Breast epithelium (tissue), 4 donors: ENCODE measurements at places on chromosomes 5 and 9.

DNA sequence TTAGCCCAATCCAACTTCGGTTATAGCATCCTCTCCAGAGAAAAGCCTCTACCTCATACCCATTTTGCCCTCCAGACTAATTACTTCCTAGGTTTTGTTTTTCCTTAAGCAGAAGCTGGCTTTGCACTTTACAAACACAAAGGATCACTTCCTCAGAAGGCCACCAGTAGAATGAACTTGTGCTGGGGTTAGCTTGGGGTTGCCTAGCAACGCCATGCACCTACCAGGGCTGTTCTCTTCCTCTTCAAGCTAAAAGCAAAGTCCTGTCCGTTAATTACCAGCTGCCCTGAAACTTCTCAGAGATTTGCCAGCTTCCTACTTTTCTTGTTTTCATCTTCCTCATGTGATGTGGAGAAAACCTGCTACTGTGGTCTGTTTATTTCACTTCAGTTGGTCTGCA is 132.0 kb upstream of the WWC1 start:
- H3K4me3 ChIP-seq: no peak overlapping the region
- no peak overlapping the region for H3K27ac ChIP-seq
- no peaks in the 10 kb centered on the region for H3K36me3 ChIP-seq

DNA sequence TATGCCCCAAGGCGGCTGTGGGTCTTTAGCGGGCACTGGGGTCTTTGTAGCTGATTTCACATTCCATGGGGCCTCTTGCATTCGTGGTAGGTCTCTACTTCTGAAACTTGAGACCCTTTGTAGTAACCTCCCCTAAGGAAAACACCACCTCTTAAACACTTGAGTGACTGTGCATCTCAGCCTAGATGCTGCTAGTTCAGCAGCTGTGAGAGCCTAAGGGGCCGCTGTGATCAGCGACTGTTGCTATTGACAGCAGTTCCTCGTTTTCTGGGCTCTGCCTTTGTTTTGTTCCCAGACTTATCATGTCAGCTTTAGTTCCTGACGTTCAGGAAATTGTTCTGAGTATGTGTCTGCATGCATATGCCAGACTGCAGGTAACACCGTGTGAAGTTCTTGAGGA is 171.2 kb downstream of the HSPA4 start:
- H3K27me3 ChIP-seq: no peaks in the 10 kb centered on the region
- no peaks in the 10 kb centered on the region for H3K4me1 ChIP-seq
- no peak overlapping the region for H3K27ac ChIP-seq
- no peak overlapping the region for H3K4me3 ChIP-seq
- DNase-seq: no peak
- no peaks in the 10 kb centered on the region for H3K36me3 ChIP-seq

DNA sequence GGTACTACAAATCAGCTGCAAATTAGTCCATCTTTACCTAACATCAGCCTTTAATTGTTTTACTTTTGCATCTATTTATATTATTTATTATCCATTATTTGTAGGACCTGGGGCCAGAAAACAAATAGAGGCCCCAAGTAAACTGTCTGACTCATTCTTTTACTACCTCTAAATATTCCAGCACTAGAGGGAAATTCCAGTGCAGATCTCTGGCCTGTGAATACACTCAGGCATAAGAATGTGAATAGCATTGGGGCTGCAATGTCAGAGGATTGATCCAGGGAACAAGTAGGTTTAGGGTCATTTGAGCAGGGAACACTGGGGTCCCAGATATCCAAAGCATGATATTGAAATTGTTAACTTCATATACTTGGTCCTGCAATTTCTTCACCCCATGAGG is 176.6 kb upstream of the TYRP1 start:
- no peaks in the 10 kb centered on the region for H3K36me3 ChIP-seq
- H3K27ac ChIP-seq: no peak overlapping the region
- no peaks in the 10 kb centered on the region for H3K4me1 ChIP-seq
- no peaks in the 10 kb centered on the region for H3K27me3 ChIP-seq
- no peak for DNase-seq

DNA sequence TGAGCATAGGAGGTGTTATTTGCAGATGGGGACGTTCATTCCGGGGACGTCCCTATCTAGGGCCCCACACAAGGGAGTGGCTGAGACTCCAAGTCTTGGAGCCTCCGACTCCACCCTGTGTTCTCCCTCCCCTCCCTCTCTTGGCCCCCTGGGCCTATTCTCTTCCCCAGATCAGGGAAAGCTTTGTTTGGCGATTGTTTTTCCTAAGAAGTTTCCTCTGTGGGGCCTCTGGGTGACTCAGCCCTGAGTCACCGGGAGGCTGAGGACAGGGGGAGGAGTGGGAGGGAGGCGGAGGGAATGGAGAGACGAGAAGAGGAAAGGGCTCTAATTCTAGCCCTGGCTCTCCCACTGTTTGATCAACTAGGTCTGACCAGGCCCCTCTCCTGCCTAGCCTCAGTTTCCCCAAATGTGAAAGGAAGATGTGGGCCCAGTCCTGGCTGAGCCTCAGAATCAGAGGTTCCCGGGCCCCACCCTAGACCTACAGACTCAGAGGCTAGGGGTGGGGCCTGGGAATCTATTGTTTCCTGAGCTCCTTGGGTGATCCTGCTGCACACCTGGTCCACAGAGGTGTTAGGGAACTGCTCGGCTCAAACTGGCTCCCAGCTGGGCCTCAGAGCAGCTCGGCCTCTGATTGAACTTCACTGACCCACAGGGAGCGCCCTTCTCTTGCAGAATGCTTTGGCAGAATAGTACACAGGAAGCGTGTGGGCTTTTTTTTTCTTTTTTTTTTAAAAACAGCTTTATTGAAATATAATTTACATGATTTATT is 19.2 kb downstream of the GSN start:
- no peaks in the 10 kb centered on the region for H3K27me3 ChIP-seq
- peaks cover 50% of the 10 kb centered on the region for H3K4me1 ChIP-seq
- DNase-seq: peak; percentile 91
- peak overlapping the region; percentile 99 for H3K27ac ChIP-seq

GRCh38 chr5:113058269-113058668 is 81.7 kb downstream of the DCP2 start:
- no peaks in the 10 kb centered on the region for H3K4me1 ChIP-seq
- H3K27ac ChIP-seq: no peak overlapping the region
- H3K4me3 ChIP-seq: no peak overlapping the region
- DNase-seq: no peak
- no peaks in the 10 kb centered on the region for H3K36me3 ChIP-seq

DNA sequence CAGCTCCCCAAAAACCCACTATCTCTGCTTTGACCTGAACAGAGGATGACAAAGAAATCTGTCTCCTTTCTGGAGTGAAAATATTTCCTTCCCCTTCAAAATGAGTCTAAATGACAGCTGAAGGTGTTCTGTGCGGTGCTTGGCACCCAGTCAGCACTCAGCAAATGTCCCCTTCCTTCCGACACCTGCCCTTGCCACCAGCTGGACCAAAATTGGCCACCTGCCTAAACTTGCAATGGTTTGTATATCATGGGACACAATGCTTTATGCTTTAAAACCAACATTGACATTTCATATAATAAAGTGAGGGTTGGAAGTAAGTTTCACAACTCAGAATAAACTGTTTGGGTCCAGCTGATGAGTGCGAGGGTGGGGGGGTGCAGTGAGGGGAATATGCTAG is 7.5 kb upstream of the TTC1 start:
- H3K27ac ChIP-seq: no peak overlapping the region
- no peaks in the 10 kb centered on the region for H3K36me3 ChIP-seq
- no peak for DNase-seq
- no peaks in the 10 kb centered on the region for H3K27me3 ChIP-seq
- H3K4me3 ChIP-seq: no peak overlapping the region
- H3K4me1 ChIP-seq: no peaks in the 10 kb centered on the region

DNA sequence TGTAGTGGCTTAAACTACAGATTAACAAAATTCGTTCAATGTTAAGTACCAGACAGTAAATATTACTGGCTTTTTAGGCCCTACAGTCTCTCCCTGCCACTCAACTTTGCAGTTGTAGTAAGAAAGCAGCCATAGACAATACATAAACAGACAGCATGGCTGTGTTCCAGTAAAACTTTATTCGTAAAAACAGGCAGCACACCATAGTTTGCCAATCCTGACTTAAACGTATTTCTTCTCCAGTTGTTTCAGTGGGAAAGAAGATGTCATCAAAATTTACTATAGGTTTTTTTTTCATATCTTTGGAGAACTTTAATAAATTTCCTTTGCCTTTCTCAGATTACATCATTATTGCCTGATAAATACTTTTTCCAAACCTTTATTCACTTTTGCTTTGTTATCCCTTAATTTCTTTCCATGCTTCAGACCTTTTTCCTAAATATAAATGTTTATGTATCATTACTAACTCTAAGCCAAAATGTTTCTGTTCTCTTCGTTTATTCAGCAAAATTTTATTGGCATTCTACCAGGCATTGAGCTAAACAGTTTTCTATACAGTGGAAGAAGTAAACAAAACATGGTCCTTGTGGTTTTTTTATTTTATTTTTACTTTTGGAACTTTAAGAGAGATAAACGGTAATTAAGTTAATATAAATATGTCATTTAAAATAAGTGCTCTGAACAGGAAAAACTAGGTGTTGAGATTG is 64.5 kb downstream of the SLF1 start:
- H3K4me1 ChIP-seq: no peaks in the 10 kb centered on the region
- no peaks in the 10 kb centered on the region for H3K27me3 ChIP-seq
- no peaks in the 10 kb centered on the region for H3K36me3 ChIP-seq
- no peak overlapping the region for H3K4me3 ChIP-seq

- H3K4me3 ChIP-seq: no peak overlapping the region
- no peak for DNase-seq
- no peak overlapping the region for H3K27ac ChIP-seq
Observed at GRCh38 chr5:119363271-119363670, 7.5 kb downstream of the TNFAIP8 start.

DNA sequence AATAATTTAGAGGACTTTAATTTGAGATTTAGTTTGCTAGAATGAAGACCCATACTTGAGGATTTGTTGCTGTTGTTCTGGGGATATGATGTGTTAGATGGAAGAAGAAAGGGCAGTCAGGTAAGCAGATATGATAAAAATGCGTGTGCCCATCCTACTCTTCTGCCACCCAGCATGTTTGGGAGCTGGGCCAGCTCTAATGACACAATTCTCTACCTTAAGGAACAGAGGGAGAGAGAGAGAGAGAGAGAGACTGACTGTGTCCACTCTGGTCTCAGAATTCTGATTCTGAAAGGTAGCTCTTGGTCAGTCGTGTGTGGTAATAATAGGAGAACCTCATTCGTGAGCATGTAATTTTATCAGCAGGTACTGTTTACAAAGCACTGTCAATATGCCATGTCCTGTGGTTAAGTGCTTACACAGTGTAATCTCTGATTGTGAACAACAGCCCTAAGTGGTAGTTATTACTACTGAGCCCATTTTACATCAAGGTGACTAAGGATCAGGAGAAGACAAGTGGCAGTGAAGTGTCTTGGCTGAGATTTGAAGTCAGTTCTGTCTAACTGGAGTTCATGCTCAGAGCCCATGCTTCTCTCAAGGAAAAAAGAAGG is 307.4 kb upstream of the SEMA6A start:
- no peak for DNase-seq
- H3K27ac ChIP-seq: no peak overlapping the region
- no peaks in the 10 kb centered on the region for H3K27me3 ChIP-seq
- H3K36me3 ChIP-seq: no peaks in the 10 kb centered on the region
- H3K4me1 ChIP-seq: no peaks in the 10 kb centered on the region
- H3K4me3 ChIP-seq: no peak overlapping the region
